Cerebellum (tissue), 4 donors: ENCODE measurements at places on chromosomes 1 and 21. TPM values are rescaled to one million over a fixed set of nuclear protein-coding genes. Genes with fewer than 3 reads are reported as not detected.
A peak's percentile ranks its signal among the peaks of the same experiment; 100 is the strongest.

The ZNF648 gene
- total RNA-seq: 0.82 TPM

The CTSS gene
- 7.3 TPM for total RNA-seq

The NUDT17 gene
- 4.5 TPM for total RNA-seq

The TSACC gene
- total RNA-seq: not detected

The CTPS1 gene
- total RNA-seq: 19.1 TPM

The TMCC2 gene
- 18.7 TPM for total RNA-seq

The SLFNL1 gene
- total RNA-seq: 3.4 TPM

The LACTBL1 gene
- total RNA-seq: not detected

The SLC25A34 gene
- total RNA-seq: 2.4 TPM

The C1QA gene
- total RNA-seq: 5.8 TPM

The TSPAN1 gene
- total RNA-seq: 1.00 TPM

GRCh38 chr21:44262338-44263056 is 800 bp upstream of the DNMT3L start:
- no peak for DNase-seq

GRCh38 chr1:205065666-205066065 is 18.6 kb downstream of the TMEM81 start:
- no peak for DNase-seq

DNA sequence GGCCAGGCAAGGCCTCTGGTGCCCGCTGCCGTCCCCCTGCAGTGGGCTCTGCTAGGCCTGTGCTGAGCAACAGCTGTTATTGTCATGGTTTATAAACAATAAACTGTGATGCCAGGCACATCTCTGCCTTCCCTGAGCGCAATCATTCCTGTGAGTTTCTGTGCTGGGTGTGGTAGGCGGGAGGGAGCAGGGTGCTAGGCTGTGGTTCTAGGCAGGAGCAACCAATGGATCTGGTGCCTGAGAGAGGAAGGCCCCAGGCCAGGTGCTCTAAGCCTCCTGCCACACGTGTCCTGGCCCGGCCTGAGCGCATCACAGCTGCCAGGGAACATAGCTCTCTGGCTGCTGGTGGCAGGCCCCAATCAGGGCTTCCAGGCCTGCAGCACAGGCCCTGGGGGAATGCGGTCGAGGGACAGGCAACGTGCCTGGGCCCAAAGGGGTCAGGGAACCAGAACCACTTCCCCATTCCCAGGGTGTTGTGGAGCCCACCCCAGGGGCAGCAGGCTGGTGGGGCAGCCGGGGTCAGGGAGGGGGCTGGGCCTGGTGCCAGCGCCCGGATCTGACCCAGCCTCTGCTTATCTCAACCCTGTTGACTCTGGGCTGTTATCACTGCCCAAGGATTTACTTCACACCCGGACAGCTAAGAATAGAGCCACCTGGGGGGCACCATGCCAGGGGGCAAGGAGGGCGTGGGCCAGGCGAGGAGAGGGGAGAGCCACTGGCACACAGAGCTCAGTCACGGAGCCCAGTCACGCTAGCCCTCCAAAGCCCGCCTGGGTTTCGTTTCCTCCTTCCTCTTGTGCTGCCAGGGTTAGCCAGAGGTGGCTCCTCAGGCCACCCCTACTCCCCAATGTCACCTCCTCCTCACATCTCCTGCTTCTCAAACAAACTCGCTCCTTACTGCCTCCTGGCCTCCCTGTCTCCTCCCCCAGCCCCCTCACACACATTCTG is 11.5 kb downstream of the TRIM46 start:
- no peak for DNase-seq

GRCh38 chr21:42286416-42286815 is 28.8 kb downstream of the TFF3 start:
- no peak for DNase-seq

DNA sequence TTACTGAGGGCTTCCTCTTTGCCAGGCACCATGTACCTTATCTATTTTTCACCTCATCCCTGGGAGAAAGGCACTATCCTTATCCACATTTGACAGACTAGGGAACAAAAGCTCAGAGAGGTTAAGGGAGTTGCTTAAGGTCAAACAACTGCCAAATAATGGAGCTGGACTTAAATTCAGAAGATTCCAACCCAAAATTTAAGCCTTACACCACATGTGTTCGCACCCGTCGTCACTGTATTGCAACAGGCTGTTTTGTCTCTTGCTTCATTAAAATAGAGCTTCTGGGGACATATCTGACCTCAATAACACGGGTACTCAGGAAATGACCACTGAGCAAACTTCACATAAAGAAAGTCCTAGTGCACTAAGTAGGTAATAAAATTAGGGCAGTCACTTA is 62.0 kb downstream of the TRABD2B start:
- DNase-seq: no peak

DNA sequence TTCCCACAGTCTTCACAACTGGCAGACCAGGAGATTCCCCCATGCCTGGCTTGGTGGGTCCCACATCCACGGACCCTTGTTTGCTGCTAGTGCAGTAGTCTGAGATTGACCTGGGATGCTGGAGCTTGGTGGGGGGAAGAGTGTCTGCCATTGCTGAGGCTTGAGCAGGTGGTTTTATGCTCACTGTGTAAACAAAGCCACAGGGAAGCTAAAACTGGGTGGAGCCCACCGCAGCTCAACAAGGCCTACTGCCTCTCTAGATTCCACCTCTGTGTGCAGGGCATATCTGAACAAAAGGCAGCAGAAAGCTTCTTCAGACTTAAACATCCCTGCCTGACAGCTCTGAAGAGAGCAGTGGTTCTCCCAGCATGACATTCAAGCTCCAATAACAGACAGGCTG is 177.3 kb upstream of the ETV3 start:
- DNase-seq: no peak

- DNase-seq: no peak
Observed at GRCh38 chr1:186618401-186619170, 61.6 kb downstream of the PTGS2 start.

DNA sequence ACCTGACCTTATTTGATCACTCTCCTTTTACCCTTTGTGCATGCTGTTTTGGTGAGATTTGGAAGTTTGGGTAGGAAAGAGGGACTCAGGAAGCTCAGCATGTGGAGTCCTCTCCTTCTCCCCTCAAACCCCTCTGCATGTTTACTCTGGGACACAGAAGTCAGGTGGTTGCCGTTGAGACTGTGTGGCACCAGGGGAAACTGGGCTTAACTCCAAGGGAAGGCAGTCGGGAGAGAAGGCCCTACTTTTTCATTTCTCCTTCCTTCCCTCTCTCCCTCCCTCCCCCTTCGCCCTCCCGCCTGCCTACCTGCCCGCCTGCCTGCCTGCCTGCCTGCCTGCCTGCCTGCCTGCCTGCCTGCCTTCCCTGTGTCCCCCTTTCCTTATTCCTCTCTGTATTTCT is 34.8 kb upstream of the TTC22 start:
- DNase-seq: no peak

DNA sequence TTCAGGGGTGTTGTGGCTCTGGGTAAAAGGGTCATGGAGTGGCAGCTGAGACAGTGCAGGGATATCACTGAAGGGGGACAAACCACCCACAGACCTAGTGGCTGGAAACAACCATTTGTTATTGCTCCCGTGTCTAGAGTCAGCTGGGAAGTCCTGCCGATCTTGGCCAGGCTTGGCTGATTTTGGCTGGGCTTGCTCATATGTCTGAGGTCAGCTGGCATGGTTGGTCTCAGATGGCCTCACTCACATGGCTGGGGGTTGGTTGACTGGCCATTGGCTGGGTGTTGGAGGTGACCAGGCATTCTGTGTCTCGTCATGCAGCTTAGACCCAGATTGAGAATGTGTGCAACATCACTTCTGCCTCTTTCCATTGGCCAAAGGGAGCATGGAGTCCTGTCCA is 203.8 kb upstream of the POU3F1 start:
- DNase-seq: no peak

DNA sequence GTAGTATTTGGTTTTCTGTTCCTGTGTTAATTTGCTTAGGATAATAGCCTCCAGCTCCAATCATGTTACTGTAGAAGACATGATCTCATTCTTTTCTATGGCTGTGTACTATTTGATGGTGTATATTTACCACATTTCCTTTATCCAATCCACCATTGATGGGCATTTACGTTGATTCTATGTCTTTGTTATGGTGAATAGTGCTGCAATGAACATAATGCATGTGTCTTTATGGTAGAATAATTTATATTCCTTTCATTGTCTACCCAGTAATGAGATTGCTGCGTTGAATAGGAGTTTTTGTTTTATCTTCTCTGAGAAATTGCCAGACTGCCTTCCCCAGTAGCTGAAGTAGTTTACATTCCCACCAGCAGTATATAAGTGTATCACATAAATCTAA is 538.8 kb downstream of the LRRIQ3 start:
- no peak for DNase-seq

GRCh38 chr1:2556678-2557481 is 709 bp downstream of the TNFRSF14 start:
- no peak for DNase-seq

- DNase-seq: no peak
Observed at GRCh38 chr1:22026924-22027289, 25.4 kb downstream of the CELA3A start.

GRCh38 chr1:12450756-12451559 is 167.1 kb downstream of the DHRS3 start:
- DNase-seq: no peak

DNA sequence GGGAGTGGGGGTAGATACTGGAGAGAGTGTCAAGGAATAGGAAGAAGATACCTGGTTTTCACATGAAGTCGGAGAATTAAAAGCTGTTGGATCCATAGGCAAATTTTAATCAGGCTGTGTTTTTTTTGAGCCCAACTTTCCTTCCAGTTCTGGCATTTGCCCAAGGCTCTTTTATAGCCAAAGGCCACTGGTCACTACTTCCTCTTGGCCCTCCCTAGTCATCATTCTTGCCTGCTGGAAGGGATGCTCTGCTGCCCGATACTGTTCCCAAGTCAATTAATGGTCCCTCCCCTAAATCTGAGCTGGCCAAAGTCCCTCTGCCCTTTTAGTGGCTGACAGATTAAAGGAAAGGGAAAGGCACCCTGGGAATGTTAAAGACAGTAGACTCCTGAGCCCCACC is 102.8 kb upstream of the ZNF648 start:
- DNase-seq: peak; percentile 16

DNA sequence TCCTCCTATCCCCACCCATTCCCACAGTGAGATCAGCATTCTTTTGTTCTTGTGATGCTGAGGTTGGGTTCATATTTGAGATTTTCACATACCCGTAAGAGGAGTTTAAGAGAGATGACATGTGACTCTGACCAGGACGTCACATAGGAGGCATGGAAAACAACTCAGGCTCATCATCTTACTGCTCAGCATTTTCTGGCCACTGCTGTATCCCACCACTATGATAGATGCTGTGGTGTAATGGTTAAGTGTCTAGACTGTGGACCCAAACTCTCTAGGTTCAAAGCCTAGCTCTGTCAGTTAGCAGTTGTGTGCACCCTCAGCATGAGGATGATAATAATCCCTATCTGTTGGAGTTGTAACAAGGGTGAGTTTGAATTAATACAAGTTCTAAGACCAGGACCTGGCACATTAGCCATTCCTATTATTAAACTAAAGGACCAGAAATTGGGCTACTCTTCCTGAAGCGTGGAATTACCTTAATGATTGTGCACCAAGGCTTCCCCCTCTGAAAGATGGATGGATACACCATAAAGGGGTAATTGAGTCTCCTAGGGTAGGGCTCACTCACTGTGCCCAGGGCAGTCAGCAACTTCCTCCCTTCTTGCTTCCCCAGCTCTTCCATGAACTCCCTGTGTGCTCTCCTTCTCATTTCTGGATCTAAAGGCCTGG is 40.9 kb downstream of the LGR6 start:
- DNase-seq: no peak

DNA sequence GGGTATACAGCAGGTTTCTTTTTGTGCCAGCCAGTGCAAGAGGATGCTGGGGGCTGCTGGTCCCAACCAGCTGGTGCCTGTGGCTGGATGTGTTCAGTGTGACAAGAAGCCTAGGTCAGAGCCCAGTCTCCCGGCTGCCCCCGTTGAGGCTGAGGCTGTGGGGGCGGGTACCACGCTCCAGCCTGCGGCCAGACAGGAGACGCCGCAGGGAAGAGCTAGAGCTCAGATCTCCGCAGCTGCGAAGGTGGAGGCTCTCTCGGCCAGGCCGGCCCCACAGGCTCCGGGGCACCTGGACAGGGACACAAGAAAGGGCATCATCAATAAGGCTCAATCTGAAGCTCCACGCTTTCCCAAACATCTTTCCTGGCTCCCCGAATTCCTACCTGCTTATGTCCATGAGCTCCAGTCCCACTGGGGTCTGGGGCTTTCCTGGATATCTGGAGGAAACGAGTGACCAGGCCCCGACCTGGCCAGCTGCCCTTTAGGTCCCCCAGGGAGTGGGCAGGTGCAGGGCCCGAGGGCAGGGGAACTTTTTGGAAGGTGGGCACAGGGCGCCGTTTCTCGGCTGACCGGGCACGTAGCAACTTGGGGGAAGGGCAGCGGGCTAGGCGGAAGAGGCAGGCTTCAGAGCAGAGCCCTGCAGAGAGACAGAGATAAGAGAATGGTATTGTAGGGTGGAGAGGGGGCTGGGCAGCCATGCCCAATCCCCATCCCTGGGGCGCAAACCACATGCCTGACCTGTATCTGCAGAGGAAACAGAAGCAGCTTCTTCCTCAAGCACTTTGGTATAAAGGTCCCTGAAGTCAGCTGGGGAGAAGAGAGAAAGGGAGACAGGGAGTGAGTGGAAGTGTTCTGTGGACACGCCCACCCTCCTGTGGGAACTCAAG is 7.4 kb downstream of the ENTREP3 start:
- no peak for DNase-seq

DNA sequence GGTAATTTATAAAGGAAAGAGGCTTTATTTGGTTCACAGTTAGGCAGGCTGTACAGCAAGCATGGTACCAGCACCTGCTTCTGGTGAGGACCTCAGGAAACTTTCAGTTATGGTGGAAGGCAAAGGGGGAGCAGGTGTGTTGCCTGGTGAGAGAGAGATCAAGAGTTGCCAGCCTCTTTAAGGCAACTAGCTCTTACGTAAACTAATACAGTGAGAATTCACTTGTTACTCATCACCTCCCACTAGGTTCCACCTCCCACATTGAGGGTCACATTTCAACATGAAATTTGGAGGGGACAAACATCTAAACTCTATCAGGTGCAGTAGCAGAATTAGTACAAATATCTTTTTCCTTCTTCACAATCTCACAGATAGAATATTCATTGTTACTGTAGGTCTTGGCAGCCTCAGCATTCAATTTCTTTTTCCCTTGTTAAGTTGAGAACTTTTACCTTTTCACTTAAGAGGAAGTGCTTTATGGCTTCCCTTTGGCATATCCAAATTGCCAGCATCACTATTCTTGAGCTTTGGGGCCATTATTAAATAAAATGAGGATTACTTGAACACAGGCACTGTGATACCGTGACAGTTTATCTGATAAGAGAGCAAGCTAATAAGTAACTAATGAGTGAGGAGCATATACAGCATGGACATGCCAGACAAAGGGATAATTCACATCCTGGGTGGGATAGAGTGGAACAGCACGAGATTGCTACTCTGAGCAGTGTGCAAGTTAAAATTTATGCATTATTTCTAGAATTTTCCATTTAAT is 48.4 kb downstream of the MAGI3 start:
- DNase-seq: no peak

GRCh38 chr1:228108742-228109072 is 392 bp downstream of the MRPL55 start:
- DNase-seq: no peak

DNA sequence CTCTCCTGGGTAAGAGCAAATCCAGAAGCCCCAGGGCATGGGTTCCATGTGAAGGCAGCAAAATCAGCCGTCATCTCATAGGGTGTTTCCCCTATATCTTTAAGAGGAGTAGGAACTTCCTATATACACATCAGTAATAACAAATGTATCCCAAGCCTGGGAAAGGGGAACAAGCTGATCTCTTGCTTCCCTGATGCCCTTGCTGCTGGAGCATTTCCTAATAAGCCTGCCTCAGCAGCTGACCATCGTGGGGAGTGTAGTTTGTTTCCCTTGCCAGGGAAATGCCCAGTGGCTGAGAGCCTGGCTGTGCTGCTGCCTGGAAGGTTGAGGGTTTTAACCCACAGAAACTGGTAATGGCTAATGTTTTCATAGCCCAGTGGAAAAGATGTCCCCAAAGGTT is 177.0 kb downstream of the NPHP4 start:
- no peak for DNase-seq
